Endothelial cell of umbilical vein (primary cell): ENCODE measurements at places on chromosomes 7 and 10. TPM values are rescaled to one million over a fixed set of nuclear protein-coding genes. Genes with fewer than 3 reads are reported as not detected.

Gene VAX1
- not detected in 2 replicates for total RNA-seq

Gene SPAG6
- not detected in 2 replicates for total RNA-seq

Gene GIMAP6
- total RNA-seq = 85.0 and 87.8 TPM in 2 replicates

DNA sequence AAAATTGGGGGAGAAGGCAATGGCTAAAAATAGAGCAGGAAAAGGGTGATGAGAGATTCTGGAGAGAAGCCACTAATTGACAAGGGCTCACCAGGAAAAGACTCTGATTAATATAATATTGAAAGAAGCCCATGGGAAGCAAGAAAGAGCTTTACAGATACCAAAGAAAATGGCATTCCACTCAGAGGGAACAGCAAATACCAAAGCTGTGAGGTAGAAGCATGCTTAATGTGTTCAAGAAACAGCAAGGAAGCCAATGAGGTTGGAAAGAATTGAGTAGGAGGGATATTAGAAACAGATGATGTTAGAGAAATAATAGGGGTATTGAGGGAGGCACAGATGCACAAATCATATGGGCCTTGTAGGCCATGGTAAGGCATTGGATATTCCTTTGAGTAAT, 130.1 kb downstream of the MYO3A start:
- no peaks in the 10 kb centered on the region for H3K4me1 ChIP-seq
- H3K27ac ChIP-seq = no peak overlapping the region
- no peak for DNase-seq
- H3K27me3 ChIP-seq = no peaks in the 10 kb centered on the region

DNA sequence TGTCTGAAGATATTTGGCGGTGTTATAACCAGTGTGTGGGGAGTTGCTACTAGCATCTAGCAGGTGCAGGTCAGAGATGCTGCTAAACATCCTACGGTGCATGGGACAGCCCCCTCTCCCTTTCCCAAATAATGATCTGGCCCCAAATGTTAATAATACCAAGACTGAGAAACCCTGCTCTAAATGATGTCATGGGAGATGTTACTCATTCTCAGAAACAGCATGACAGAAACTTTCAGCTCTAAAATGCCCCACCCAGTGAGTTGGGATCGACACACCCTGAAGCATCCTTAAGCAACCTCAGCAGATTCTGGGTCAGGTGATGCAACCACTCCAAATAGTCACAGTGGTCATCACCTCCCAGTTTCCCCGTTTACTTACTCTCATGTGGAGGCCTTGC, 108.8 kb upstream of the MPP7 start:
- no peak for DNase-seq
- H3K4me3 ChIP-seq = no peak overlapping the region
- no peaks in the 10 kb centered on the region for H3K36me3 ChIP-seq
- H3K27me3 ChIP-seq = no peaks in the 10 kb centered on the region
- H3K27ac ChIP-seq = no peak overlapping the region

GRCh38 chr10:101071885-101072433, 10.2 kb downstream of the KAZALD1 start:
- DNase-seq = no peak
- peaks cover 15% of the 10 kb centered on the region for H3K27me3 ChIP-seq
- H3K27ac ChIP-seq = no peak overlapping the region
- no peaks in the 10 kb centered on the region for H3K36me3 ChIP-seq
- peaks cover 8% of the 10 kb centered on the region for H3K4me1 ChIP-seq

- H3K4me3 ChIP-seq = no peak overlapping the region
- H3K27ac ChIP-seq = no peak overlapping the region
- H3K4me1 ChIP-seq = no peaks in the 10 kb centered on the region
- H3K36me3 ChIP-seq = no peaks in the 10 kb centered on the region
Measured at GRCh38 chr7:158366346-158366745, 221.3 kb downstream of the PTPRN2 start.

- H3K4me1 ChIP-seq = peaks cover 24% of the 10 kb centered on the region
- H3K36me3 ChIP-seq = no peaks in the 10 kb centered on the region
- peaks cover 2% of the 10 kb centered on the region for H3K27me3 ChIP-seq
- no peak overlapping the region for H3K4me3 ChIP-seq
- H3K27ac ChIP-seq = no peak overlapping the region
Measured at GRCh38 chr10:3043512-3044368, 23.6 kb upstream of the PFKP start.

GRCh38 chr7:71239586-71240268, 107.8 kb downstream of the GALNT17 start:
- H3K36me3 ChIP-seq = no peaks in the 10 kb centered on the region
- no peaks in the 10 kb centered on the region for H3K4me1 ChIP-seq
- no peaks in the 10 kb centered on the region for H3K27me3 ChIP-seq
- no peak overlapping the region for H3K4me3 ChIP-seq
- DNase-seq = no peak
- no peak overlapping the region for H3K27ac ChIP-seq

GRCh38 chr10:77131214-77131613, 506.4 kb downstream of the KCNMA1 start:
- peaks cover 3% of the 10 kb centered on the region for H3K4me1 ChIP-seq
- no peak overlapping the region for H3K27ac ChIP-seq
- no peaks in the 10 kb centered on the region for H3K36me3 ChIP-seq
- H3K27me3 ChIP-seq = no peaks in the 10 kb centered on the region
- H3K4me3 ChIP-seq = no peak overlapping the region

- peaks cover 5% of the 10 kb centered on the region for H3K4me1 ChIP-seq
- peak within 1 kb of the TSS; percentile 76 for H3K4me3 ChIP-seq
- H3K36me3 ChIP-seq = no peaks in the 10 kb centered on the region
- H3K27me3 ChIP-seq = no peaks in the 10 kb centered on the region
- H3K27ac ChIP-seq = peak within 1 kb of the TSS; percentile 80
- peak; percentile 83 for DNase-seq
Measured at GRCh38 chr7:66920769-66921395, at the start of gene TMEM248. TMEM248 (plus strand) TSS chr7:66921225; CDS start chr7:66941866, 20,641 bp downstream.

- no peak overlapping the region for H3K27ac ChIP-seq
- H3K36me3 ChIP-seq = no peaks in the 10 kb centered on the region
- no peak for DNase-seq
- H3K4me1 ChIP-seq = peaks cover 6% of the 10 kb centered on the region
- no peak overlapping the region for H3K4me3 ChIP-seq
Measured at GRCh38 chr10:6400331-6400730, 179.7 kb downstream of the PRKCQ start.
